ENCODE measurements at places on chromosomes 7 and 10.

- DNase-seq: no peak
These were observed 3.0 kb downstream of the DOCK1 start for GRCh38 chr10:126908225-126908624.

- DNase-seq: no peak
These were observed 131.7 kb upstream of the PRSS58 start for GRCh38 chr7:142389544-142389943.

DNA sequence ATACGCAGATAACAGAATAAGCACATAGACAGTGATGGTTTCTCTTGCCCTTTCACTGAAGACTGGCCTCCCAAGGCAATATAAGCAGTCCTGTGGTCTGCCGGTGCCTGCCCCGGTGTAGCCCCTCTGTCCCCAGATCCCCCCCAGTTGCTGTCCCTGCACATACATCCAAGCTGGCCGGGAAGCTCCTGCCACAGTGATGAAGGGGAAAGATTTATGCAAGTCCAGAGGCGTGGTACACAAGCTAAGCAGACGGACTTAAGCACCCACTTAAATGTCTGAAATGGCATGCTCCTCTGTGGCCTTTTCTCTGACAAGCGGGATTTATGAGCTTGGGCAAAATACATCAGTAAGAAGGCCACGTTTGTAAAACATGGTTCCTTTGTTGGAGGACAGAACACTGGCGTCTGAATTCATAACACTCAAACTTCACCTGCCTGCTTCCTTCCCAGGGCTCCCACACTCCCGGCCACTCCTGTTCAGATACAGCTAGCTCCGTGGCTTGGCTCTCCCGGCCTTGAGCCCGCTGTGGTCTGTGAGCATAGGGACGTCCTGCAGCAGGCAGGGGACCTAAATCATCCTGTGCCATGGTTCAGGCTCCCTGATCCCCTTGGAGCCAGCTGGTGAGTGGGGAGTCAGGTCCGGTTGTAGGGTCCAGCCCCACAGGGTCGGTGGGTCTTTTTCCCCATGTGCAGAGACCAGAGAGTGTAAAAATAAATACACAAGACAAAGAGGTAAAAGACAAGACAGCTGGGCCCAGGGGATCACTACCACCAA, 61.7 kb upstream of the PPP2R2D start:
- no peak for DNase-seq

GRCh38 chr10:818526-819220, 112.8 kb downstream of the LARP4B start:
- no peak for DNase-seq

DNA sequence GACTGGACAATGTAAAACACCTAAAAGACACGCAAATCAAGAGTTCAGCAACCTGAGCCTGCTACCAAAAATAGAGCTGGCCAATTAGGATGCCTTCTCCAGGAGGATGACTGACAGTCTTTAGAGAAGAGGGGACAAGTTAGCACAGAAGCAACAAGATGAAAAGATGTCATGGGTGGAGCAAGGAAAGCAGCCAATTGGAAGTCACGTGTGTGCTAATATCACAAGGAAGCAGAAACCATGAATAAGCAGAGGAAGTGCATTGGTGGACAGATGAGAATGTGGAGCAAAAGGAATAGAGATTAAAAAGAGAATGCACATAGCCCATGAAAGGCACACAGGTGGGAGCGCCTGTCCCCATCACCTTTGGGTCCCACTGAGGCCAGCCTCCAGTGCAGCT, 148.1 kb downstream of the SLC25A13 start:
- no peak for DNase-seq

DNA sequence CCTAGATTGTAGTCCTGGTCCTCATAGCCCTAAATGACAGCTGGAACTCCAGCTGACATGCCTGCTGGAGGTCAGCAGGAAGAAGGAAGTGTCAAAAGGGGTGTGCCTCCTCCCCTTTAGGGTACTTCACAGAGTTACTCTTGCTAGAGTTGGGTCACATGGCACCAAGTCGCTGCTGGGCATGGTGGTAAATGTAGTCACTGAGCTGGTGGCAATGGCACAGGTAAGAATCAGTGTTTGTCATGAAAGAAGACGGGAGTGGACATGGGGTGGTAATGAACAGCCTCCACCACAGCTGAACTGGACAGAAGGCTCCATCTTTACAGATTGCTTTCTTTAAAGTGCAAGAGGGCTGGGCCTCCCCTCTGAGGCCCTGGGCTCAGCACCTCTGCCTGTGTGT, 122.3 kb downstream of the ACTR3B start:
- no peak for DNase-seq

DNA sequence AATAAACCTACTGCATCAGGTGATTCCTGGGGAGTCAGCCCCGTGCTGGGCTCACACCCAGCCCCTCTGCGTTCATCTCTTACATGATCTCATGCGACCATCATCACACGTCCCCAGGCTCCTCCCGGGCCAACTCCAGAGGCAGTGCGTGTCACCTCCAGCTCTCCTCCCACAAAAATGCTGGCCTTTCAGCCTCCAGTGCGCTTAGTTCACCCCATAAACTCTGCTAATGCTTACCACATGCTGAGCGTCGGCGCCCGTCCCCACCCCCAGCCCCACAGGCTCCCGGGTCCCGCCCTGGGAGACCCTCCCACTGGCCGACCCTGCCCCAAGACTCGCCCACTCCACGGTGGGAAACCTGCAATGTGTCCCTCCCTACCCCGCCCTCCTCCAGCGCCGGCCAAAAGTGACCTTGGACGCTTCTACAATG, 816 bp upstream of the SDK1 start:
- DNase-seq: no peak

GRCh38 chr7:25953859-25954258, 198.1 kb upstream of the NFE2L3 start:
- no peak for DNase-seq

DNA sequence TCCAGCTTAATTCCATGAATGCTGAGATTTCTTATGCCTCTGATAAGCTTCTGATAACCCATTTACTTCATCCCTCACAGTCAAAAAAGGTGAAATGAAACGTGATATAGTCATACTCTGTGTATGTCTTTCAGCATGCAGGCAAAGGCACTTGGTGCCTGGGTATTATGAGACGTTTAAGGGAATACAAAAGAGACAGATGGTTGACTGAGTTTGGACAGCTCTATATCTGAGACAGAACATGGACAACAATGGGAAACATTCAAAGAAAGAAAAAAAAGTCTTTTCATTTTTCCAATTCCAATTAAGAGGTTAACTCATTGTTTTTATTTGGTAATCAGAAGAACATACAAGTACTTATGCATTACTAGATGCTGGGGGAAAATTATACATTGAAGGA, 96.2 kb downstream of the PPP1R17 start:
- no peak for DNase-seq

GRCh38 chr10:114313139-114313538, 74.1 kb downstream of the VWA2 start:
- no peak for DNase-seq

GRCh38 chr7:98058186-98058585, 48.5 kb upstream of the LMTK2 start:
- DNase-seq: no peak

GRCh38 chr7:134891696-134892678, 94.3 kb upstream of the AGBL3 start:
- DNase-seq: no peak

DNA sequence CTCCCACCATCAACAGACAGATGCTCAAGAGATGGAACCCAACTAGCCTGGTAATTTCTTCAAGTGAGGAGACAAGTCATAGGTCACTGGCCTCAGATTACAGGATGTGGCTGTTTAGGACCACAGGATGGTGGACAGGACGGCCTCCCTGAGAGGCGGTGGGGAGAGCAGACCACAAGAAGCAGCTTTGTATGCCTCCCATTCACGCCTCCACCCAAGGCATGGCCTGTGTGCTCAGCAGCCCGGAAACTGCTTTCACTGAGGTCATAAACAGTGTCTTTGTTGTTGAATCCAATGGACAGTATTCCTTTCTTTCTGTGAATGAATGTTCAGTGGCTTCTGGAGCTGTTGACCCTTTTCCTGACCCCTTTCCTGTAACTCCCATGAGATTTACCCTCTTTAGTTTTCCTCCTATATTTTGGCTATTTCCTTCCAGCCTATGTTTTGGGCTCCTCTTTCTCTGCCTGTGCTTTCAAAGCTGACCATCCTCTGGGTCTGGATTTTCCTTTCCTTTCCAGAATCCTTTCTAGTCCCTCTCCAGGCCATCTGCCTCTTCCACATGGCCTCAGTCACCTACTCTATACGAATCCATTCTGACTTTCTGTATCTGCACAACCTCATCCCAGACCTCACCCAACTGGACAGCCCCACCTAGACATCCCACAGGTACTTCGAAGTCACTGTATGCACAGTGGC, 32.4 kb upstream of the INPP5F start:
- DNase-seq: no peak

DNA sequence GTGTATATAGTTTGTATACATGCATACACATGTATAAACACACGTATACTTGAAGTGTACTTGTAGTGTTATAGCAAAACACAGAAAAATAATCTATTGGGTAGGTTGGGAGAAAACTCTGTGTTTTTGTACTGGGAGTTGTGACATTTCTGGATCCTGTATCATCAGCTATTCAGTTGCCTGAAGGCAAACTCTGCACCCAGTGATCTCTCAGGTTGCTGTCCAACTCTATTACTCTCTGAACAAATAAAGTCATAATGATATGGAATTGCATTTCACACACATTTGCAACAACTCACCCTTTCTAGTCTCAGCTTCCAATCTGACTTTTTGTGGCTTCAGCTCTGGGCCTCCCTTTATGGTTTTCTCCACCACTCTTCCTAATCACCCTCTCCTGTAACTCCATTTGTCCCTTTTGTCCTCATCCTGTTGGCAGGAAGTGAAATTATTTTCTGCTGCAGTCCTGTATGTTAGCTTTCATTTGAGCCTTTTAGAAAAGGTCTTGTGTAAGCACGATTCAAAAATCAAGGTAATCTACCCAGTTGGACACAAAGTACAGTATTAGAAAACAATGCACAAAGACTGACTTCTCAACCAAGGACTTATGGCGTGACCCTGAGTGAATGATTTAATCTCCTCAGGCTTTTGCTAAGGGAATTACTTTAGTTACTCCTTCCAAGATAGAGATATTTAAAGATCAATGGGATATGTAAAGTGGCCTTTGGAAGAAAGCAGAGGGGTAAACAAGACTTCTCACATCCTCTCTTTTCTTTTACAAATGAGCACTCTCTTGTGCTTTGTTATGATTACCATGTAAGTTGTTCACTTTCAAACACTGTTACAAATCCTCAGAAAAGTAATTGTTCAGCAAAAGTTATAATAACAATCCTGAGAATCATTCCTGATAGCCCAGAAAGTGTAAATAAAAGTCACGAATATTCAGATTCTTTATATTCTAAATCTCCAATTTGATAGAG, 249.1 kb downstream of the KCND2 start:
- DNase-seq: no peak

DNA sequence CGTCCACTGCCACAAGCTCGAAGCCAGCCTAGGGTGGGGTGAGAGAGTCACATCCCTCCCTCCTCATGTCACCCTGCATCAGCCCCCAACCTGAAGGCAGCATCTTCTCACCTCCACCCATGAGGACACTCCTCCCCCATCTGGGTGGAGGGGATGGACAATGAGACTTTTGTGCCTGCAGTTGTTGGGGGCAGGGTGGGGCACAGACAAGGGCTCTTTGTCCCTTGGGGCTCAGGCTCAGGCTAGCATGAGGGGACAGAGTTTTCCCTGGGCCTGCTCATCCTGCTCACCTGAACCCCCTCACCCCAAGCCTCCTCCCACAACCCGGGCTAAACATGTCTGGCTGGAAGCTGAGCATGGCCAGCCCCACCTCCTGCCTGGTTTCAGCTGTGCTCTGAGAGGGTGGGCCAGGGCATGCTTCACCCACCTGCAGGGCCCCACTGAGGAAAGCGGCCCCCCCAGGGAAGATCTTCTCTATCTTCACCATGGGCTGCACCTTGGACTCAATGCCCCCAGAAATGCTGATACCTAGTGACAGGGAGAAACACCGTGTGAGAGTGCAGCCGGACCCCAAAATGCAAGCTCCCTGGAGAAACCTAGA, 9.3 kb downstream of the LZTS2 start:
- DNase-seq: no peak

DNA sequence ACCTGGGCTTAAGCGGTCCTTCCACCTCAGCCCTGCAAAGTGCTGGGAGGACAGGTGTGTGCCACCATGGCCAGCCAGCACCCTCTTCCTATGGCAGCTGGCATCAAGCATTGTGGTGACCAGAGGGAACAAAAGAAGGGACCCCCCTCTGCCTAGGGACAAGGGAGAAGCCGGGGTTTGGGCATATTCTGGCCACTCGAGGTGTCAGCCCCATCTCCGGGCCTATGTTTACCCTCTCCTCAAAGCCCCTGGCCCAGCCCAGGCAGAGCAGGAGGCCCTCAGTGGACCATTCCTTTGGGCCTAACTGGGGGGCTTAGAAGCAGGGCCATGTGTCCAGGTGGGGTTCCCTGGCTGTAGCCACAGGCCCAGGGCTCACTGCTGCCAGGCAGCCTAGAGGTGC, 23.9 kb downstream of the VSIR start:
- no peak for DNase-seq

GRCh38 chr7:28830846-28831245, 127.3 kb downstream of the TRIL start:
- DNase-seq: no peak

DNA sequence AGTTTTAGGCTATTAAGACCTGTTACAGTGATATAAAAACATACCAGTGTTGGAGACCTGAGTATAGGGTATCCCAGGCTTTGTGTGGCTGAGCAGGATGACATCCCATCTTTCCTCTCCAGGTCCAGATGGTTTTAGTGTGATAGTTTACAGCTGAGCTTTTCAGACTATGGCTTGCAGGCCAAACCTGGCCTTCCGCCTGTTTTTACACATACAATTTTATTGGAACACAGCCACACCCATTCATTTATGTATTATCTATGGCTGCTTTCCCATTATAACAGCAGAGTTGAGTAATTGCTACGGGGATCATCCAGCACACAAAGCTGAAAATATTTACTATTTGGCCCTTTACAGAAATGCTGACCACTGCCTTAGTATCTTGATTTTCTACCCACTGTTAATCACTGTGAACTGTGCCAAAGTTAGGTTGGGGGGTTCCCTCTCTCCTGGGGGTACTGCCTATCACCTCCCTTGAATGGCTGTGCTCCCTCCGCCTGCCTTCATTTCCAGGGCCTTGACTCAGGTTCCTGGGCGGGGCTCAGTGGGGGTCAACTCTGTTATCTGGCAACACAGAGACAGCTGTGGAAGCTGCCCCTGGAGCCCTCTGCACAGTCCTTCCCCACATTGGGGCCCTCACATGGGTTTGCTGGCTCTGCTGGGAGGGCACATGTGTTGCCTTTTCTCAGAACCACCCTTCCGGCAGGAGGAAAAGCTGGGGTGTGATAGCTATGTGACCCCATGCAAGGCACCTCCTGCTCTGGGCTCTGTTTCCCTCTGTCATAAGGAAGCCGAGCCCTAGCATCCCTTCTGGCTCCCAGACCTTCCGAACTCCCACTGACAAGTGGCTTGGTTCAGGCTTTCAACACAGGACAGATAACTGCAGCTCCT, 40.3 kb upstream of the SH2D4B start:
- DNase-seq: no peak

GRCh38 chr10:43315535-43316207, 48.8 kb upstream of the RASGEF1A start:
- no peak for DNase-seq

GRCh38 chr7:24343614-24344013, 59.6 kb downstream of the NPY start:
- no peak for DNase-seq

- DNase-seq: no peak
These were observed 17.9 kb downstream of the RFC2 start for GRCh38 chr7:74236284-74236683.

- no peak for DNase-seq
These were observed 62.3 kb downstream of the TFPI2 start for GRCh38 chr7:93828260-93828659.
